ENCODE measurements at places on chromosomes 1 and 21.

GRCh38 chr21:33018707-33019465 is 6.8 kb upstream of the OLIG2 start:
- DNase-seq: no peak

DNA sequence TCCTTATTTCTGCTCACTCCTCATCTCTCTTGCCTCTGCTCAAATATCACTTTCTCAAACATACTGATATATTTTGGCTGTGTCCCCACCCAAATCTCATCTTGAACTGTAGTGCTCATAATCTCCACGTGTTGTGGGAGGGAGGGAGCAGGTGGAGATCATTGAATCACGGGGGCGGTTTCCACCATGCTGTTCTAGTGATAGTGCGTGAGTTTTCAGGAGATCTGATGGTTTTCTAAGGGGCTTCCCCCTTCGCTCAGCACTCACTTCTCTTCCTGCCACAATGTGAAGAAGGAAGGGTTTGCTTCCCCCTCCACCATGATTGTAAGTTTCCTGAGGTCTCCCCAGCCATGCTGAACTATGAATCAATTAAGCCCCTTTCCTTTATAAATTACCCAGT is 26.6 kb downstream of the ZBTB8OS start:
- DNase-seq: peak; percentile 26

DNA sequence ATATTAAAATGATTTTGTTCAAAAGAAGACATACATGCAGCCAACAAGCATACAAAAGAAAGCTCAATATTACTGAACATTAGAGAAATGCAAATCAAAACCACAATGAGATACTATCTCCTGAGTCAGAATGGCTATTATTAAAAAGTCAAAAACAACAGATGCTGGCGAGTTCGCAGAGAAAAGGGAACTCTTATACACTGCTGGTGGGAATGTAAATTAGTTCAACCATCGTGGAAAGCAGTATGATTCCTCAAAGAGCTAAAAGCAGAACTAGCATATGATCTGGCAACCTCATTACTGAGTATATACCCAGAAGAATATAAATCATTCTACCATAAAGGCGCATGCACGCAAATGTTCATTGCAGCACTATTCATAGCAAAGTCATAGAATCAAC is 126.0 kb upstream of the HMCN1 start:
- DNase-seq: no peak

DNA sequence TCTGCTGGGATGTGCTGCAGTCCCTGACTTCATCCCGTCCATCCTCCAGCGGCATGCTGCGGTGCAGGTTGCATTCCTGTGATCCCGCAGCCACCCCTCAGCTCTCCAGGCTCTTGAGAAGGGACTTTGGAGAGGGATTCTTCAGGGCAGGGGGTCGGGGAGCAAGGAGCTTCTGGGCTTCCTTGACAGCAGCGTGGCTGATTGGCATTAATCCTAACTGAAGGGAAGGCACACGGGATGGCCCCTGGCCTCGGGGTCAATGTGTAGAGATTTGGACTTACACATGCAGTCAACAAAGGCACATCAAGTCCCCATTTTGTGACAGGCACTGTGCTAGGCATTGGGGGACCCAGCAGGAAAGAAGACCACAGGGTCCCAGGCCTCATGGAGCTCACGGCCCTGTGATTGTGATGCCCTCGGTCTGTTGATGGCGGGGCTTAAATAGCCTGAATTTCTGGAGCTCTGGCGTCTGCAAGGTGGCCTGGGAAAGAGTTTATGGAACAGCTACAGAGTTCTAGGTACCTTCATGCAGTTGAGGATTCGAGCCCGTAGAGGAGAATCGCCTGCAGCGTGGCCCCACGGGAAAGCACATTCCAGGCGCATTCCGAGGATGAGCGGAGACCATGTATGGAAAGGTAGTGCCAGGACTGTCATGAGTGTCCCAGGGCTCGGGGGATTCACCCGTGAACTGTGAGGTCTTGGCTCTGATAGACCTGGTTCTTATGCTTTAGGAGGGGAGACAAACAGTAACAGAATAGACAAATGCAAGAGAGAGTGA is 20.1 kb downstream of the PSEN2 start:
- no peak for DNase-seq

Data from activated CD8-positive, alpha-beta memory T cell treated with anti-CD3 and anti-CD28 coated beads, Interleukin-2, amount 50 U/mL, for 4 hours (primary cell).